ENCODE measurements at places on chromosomes 6 and 20.
A peak's percentile ranks its signal among the peaks of the same experiment; 100 is the strongest.

GRCh38 chr20:25300496-25301170 is 52.7 kb downstream of the PYGB start:
- no peaks in the 10 kb centered on the region for H3K27me3 ChIP-seq
- H3K4me3 ChIP-seq, result no peak overlapping the region
- H3K4me1 ChIP-seq, result no peaks in the 10 kb centered on the region
- no peak for DNase-seq

DNA sequence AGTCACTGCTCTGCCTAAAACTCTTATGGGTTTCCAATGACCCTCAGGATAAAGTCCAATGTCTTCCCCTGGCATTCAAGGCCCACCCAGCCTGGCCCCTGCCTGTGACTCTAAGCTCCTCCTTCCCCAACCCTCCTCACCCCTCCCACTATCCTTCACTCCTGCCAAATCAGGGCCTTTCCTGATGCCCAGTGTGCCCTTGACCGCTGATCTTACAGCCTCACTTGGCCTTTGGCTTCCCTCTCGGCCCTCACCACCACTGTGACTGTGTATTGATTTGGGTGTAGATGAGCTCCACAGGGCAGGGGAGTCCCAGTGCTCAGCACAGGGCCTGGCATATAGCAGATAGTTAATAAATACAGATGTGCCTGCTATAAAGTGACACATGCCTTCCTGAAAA is 115.7 kb downstream of the TOX2 start:
- peaks cover 4% of the 10 kb centered on the region for H3K36me3 ChIP-seq
- peaks cover 73% of the 10 kb centered on the region for H3K4me1 ChIP-seq
- H3K4me3 ChIP-seq, result peak overlapping the region; percentile 80
- no peak for DNase-seq
- H3K27me3 ChIP-seq, result peaks cover 21% of the 10 kb centered on the region

GRCh38 chr6:41881506-41881905 is 13.7 kb downstream of the USP49 start:
- no peaks in the 10 kb centered on the region for H3K4me1 ChIP-seq
- H3K27me3 ChIP-seq, result no peaks in the 10 kb centered on the region
- no peak overlapping the region for H3K27ac ChIP-seq
- no peak overlapping the region for H3K4me3 ChIP-seq
- DNase-seq, result no peak
- no peaks in the 10 kb centered on the region for H3K36me3 ChIP-seq

DNA sequence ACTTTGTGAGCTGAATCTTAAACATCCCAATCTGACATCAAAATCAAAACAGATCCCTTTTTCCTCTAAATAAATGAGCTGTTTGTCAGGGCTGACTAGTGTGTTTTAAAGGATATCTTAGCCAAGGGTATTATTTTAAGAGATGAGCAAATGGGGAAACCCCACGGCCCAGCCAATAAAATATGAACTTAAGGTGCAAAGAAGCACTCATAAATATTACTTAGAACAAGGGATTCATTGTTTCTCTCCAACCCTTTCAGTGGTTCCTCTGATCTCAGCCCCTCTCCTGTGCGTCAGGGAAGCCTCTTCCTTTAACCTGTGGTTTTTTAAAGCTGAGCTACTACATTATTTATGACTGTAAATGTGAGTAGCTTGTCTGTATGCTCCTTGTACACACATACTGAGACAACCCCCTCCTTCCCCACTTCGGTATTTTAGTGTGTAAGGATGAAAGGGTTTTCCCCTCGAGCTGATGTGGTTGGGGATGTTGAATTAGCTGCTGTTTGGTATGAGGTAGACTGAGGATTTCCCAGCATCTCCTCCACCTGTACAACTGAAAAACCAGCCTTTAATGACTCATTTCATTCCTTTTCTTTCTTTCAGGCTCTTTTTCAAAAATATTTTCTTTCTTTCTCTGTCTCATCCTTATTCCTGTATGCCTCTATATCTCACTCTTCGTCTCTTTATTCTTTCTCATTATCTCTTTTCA is 6.5 kb downstream of the BMP5 start:
- no peaks in the 10 kb centered on the region for H3K36me3 ChIP-seq
- no peaks in the 10 kb centered on the region for H3K27me3 ChIP-seq
- no peak overlapping the region for H3K4me3 ChIP-seq
- H3K4me1 ChIP-seq, result no peaks in the 10 kb centered on the region

GRCh38 chr6:21587179-21587960 is 6.2 kb upstream of the SOX4 start:
- H3K27ac ChIP-seq, result peak overlapping the region; percentile 36
- peaks cover 32% of the 10 kb centered on the region for H3K27me3 ChIP-seq
- H3K4me1 ChIP-seq, result peaks cover 18% of the 10 kb centered on the region
- H3K4me3 ChIP-seq, result peak overlapping the region; percentile 92
- DNase-seq, result no peak

DNA sequence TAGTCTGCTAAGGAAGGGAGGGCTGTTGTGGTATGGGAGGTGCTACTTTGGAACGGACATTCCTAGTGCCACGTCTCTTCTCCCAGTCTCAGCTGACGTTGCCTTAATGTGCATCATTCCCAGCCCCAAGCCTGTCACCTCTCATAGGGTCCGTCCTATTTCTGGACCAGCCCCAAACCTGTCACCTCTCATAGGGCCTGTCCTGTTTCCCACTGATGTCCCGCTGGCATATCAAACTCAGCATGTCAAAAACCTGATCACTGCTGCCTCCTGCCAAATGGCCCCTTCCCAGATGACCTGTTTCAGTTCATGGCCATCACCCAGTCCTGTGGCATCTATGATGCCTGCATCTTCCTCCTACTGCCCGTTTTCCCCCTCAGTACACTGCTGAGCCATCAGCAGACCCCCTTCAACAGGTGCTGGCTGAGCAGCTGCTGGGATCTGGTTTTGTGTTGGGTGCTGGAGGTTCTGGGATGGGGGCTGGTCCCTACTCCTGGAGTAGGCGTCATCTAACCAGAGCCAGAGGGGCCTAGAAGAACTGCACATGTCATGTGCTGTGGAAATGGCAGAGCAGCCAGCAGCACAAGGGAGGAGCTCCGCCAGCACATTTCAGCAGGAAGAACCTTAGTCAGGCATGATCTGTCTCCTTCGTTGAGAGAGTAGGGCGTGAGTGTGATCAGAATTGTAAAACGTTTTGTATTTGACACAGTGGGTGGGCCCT is 3.3 kb downstream of the ENTPD6 start:
- H3K36me3 ChIP-seq, result peaks cover 15% of the 10 kb centered on the region
- no peaks in the 10 kb centered on the region for H3K27me3 ChIP-seq
- no peak for DNase-seq
- no peak overlapping the region for H3K27ac ChIP-seq
- H3K4me3 ChIP-seq, result no peak overlapping the region

DNA sequence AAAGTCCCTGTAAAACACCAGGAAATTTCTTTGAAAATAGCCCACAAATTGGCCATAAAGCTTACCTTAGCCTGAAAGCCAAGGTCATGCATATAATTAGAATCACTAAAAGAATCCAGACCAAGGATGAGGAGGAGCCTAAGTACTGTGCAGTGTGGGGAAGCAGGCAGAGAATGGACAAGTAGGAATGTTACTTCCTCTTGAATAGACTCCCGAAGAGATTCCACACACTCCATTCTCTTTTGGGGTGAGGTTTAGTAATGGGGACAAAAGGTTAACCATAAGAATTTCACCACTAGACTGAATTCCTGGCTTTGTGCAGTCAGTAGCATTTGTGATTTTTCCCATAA is 27.5 kb upstream of the MARCKS start:
- no peak for DNase-seq
- H3K27me3 ChIP-seq, result peaks cover 31% of the 10 kb centered on the region
- H3K36me3 ChIP-seq, result peaks cover 2% of the 10 kb centered on the region
- H3K4me3 ChIP-seq, result no peak overlapping the region
- no peaks in the 10 kb centered on the region for H3K4me1 ChIP-seq

DNA sequence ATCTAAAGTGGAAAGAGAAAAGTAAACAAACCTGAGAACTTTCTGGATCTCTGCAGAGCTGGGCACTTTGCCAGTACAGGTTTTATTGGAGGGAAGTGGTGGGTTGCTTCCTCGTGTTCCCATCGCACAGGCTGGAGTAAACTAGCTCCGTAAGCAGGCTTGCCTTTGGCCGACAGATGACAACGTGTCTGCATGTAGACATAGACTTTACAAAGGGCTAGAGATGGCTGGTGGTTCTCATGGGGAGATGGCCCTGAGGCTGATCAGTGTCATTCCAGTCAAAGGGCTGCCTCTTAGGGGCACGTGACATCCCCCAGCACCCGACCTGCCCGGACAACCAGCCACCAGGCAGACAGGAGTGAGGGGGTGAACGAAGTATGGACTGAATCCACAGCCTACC is 98.8 kb downstream of the YTHDF1 start:
- no peak for DNase-seq
- H3K4me1 ChIP-seq, result no peaks in the 10 kb centered on the region
- H3K27me3 ChIP-seq, result peaks cover 78% of the 10 kb centered on the region
- no peak overlapping the region for H3K4me3 ChIP-seq
- H3K36me3 ChIP-seq, result peaks cover 2% of the 10 kb centered on the region
